ENCODE measurements at places on chromosomes 2 and 18.

GRCh38 chr18:31401156-31402025, 24.8 kb downstream of the DSG4 start:
- DNase-seq, result no peak

- no peak for DNase-seq
Measured at GRCh38 chr18:10482985-10483949, 28.8 kb downstream of the APCDD1 start.

DNA sequence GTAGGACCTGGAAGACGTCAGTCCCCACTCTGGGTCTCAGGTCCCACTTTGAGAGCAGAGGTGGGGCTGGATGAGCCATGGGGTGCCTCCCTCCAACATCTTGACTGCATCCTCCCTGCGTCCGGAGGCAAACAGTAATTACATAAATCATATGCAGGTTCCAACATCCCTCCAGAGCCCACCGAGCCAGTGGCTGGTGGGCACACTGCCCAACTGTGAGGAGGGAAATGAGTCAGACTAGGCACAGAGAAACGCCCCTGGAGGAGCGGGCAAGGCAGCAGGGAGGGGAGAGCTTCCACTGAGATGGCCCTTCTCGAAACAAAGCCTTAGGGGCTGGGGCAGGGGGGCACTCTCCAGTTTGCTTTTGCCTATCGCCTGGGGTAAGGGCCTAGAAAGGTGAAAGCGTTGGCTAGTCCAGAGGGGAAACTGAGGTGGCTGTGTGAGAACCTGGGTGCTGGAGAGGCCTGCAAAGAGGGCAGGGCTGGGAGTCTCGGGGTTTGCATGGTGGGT, 168.2 kb upstream of the MYCN start:
- DNase-seq, result no peak

GRCh38 chr2:233840520-233840919, 13.8 kb downstream of the HJURP start:
- DNase-seq, result no peak

DNA sequence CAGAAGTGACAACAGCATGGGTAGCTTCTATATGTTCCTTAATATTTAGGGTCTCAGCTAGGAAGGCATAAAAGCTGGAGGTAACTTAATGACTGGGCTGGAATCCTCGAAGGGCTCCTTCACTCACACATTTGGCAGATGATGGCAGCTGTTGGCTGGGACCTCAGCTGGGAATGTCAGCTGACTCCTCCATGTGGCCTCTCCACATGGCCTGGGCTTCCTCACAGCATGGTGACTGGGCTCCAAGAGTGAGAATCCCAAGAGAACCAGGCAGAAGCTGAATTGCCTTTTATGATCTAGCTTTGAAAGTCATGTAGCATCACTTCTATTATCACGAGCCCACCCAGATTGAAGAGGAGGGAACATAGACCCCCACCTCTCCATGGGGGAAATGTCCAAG, 54.9 kb downstream of the TET3 start:
- no peak for DNase-seq

DNA sequence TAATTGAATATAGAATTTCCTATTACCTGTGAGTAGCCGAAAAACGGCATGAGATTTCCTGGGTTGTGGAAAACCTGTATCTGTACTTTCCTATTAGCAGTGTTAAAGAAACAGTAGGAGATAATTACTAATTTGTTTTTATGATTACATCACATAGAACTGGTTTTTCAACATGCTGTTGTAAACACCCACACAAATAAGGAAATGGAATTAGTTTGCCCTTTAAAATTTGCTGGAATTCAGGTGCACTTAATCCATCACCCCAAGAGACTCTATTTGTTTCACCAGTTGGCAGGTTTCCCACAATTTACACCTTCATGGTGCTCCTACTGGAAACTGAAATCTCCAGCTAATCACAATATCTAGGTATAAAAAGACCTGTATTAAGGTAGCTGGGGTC, 274.1 kb upstream of the SLC8A1 start:
- DNase-seq, result no peak

DNA sequence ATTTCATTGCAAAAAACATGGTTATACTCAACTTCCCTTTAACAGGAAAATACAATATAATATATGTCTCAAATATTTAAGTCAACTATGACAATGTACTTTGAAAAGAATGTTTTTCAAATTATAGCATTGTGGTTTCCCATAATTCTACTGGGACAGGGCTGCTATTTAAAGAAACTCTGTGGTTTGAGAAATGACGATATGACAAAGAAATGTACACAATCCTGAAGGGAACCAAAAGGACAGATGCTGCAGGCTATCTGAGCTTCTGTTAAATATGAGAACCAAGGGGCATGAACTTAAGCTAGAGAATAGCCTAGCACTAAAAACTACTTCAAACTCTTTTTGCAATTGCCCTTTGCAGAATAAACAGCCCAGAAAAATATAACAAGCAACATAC, 415.9 kb downstream of the GRB14 start:
- no peak for DNase-seq

Data from GM12892 (cell line).